ENCODE measurements at places on chromosomes 7 and 10. TPM values are rescaled to one million over a fixed set of nuclear protein-coding genes. Genes with fewer than 3 reads are reported as not detected.

Gene AFAP1L2
- total RNA-seq, result 15.4 TPM

Gene GDF2
- not detected for total RNA-seq

Gene SPOCK2
- 3.7 TPM for total RNA-seq

Gene DGKI
- 2.1 TPM for total RNA-seq

Gene PDK4
- 84.2 TPM for total RNA-seq

Gene HTRA1
- total RNA-seq, result 80.9 TPM

Gene METTL27
- total RNA-seq, result 2.9 TPM

Gene APBB1IP
- 3.9 TPM for total RNA-seq

Gene GIMAP6
- 4.1 TPM for total RNA-seq

Gene SLC16A12
- total RNA-seq, result 0.65 TPM

Gene BHLHA15
- total RNA-seq, result 5.6 TPM

Gene C10orf67
- total RNA-seq, result 0.93 TPM

Gene CHAT
- total RNA-seq, result not detected

DNA sequence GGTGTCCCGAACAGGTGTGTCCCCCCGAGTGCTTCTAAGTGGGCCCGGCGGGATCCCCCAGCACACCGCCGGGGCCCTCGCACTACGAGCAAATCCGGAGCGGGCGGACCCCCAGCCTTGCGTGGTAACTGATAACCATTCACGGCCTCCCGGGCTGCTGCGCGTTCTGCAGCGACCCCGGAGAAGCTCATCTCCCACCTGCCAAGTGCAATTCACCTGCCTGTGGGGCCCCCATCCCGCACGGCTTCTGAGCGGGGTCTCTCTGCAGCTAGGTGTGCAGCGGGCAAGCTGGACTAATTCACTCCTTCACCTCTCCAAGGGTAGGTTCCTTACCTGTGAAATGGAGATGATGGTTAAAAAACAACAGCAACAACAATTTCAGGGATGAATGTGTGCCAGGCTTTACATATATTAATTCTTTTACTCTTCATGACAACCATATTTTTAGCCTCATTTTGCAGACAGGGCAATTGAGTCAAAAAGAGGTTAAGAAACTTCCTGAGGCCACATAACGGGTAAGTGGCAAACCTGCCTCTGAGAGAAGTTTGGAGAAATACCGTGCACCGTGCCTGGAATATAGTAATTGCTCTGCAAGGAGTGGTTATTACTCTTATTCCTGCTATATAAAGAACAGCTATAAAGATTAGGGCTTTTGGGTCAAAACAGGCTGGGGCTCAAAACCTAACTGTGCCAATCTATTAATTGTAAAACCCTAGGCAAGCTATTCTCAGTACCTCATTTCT is 652 bp upstream of the PODXL start:
- DNase-seq, result no peak

DNA sequence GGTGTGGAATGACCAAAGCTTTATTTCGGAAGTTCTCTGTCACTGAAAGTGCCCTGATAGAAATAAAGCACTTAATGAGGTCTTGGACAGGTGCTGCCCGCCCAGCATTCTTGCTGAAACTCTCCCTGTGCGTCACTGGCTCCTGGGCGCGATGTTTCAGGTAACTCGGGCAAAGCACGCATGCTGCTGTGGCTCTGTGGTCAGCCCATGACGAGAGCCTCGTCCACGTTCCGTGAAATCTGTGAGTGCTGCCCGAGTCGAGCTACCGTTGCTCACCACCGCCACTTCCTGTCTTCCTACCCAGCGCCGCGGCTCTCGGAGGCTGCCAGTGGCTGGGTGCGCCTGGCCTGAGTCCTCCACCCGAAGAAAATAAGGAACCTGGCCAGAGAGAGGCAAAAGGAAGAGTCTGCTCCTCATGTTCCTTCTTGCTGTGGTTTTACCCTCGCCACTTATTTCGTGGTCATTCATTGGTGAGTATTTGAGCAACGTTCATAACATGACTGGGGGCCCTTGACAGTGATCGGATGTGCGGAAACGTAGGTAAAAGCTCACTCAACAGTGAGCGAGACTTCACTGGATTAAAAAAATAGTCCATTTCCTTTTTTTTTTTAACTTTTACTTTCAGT is 95.5 kb downstream of the MAP3K8 start:
- DNase-seq, result peak; percentile 79

DNA sequence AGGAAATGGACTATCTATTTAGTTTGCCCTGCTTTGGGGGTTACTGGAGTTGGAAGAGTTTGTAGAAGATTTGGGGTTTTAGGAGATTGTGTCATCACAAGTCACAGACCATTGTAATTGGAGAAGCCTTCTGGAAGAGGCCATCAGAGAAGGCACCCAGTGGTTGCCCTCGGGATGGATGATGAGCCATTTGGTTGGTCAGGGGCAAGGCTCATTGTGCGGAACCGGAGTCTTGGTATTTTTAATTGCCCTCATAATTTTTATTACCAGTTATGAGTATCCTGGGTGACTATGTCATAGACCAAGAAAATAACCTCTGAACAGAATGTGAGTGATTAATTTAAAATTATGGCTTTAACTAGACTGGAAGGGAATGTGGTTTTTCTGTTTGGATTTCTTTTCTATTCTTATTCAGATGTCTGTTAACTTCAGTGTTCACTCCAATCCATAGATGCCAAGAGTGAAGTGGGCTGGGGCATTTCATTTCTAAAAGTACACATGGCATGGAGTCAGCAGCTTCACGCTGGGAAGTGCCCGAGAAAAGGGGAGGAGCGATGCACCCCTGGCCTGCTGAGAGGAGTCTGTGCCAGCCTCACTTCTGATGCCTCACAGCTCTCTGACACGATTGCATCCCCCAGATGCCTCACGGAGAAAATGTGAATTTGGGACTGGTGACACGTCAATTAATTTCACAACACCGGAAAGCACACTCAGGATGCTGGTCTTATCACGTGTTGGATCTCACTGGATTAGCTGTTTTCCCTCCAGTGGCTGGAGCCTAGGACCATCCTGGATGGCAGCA is 225.6 kb upstream of the IGFBP3 start:
- DNase-seq, result no peak

- DNase-seq, result no peak
Measured at GRCh38 chr10:25938405-25938804, 4.4 kb downstream of the MYO3A start.

DNA sequence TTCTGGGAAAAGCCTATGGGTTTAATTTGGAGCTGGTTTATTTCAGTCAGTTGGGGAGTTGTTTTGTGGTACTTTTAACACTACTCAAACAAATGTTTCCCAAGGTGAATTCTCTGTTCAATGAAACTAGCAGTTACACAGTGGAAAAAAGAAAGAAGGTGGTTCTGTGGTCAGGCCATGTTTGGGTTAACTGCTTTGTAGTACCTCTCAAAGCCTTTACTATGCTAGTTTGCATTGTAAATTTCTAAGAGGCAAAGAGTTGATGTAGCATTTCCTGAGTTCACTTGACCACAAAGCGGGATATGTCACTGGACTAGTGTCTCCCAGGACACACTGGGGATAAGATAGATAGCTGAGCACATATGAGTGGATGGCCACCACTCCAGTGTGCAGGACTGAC is 145.4 kb downstream of the KIF20B start:
- DNase-seq, result no peak

GRCh38 chr7:134452419-134452838 is 6.5 kb downstream of the AKR1B1 start:
- DNase-seq, result no peak

- DNase-seq, result no peak
Measured at GRCh38 chr7:43198599-43199090, 86.2 kb downstream of the HECW1 start.

GRCh38 chr10:84291384-84291783 is 37.0 kb upstream of the CCSER2 start:
- DNase-seq, result no peak

GRCh38 chr10:31083765-31084184 is 52.1 kb upstream of the ZNF438 start:
- DNase-seq, result no peak

DNA sequence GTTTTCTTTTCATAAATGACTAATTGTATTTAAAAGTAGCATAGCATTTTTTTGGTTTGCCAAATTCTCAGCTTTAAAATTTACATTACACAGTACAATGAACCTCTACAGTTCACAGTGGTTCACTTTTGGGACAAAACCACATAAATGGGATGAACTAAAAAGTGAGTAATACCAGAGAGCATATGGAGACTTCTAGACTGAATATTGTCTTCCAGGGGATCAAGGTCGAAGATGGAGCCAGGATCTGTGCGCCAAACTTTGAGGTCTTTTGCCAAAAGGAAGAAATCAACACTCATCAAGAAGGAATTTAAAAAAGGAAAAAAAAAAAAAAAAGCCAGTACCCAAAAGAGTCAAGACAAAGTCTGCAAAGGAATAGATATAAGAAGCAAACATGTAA is 87.5 kb downstream of the NEBL start:
- DNase-seq, result no peak

GRCh38 chr7:81232084-81232799 is 313.4 kb upstream of the SEMA3C start:
- no peak for DNase-seq

DNA sequence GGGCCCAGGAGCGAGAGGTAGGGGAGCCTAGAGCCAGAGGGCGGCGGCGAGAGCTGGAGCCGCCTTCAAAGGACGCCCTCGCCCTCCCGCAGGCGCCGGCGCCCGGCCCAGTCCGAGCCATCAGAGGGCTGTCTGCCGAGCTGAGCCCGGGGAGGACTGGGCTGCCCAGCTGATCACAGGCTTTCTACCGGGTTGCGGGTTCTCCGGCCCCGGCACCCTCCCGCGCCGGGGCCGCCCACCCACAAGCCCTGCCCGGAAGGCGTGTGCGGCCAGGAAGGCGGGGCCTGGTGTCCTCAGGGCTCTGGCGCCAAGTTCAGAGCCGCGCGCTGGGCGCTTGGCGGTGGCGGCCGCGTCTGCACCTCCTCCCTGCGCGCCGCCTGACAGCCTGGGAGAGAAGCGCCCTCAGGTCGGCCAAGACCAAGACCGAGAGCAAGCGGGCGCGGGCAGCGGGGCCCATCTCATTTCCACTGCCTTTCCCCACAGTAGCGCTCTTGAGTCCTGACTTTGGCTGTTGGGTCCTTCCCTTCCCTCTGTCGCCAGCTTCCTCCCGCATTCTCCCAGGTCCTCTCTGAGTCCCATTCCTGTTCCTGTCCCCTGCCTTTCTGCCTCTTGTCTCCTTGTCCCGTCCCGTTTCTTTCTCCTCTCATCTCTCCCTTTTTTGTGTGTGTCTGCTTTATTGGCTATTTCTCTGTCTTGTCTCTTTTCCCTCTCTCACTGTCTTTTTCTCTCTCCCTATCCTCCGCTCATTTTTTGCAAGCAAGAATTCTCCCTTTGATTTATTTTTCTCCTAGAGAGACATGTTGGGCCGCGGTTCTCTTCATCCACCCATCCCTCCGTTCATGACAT is 60.6 kb upstream of the MSMB start:
- no peak for DNase-seq

DNA sequence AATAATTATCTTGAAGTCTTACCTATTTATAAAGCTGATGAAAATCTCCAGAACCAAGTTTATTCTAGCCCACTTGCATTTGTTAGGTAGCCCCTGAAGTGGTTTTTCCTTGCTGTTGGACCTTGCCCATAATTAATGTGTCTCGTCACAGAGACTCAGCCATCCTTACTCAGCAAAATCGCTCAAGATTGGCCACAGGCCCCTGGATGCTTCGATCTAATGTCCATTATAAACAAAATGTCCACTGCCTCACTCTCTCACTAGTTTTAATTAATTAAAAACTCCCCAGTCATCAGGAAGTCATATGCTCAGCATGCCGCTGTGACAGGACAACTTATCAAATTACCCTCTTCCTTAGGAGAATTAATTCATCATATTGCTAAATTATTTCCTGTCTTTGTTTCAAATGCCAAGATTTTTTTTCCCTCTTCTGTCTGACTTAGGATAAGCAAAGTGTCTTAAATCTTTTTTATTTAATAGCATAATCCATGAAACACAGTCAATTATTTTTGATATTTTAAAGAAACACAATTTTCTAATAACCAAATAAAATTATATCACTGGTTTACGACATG is 126.8 kb upstream of the PCLO start:
- no peak for DNase-seq

GRCh38 chr7:25552998-25553397 is 324.7 kb upstream of the NPVF start:
- DNase-seq, result no peak

- no peak for DNase-seq
Measured at GRCh38 chr10:17512341-17513001, 58.1 kb upstream of the ST8SIA6 start.

DNA sequence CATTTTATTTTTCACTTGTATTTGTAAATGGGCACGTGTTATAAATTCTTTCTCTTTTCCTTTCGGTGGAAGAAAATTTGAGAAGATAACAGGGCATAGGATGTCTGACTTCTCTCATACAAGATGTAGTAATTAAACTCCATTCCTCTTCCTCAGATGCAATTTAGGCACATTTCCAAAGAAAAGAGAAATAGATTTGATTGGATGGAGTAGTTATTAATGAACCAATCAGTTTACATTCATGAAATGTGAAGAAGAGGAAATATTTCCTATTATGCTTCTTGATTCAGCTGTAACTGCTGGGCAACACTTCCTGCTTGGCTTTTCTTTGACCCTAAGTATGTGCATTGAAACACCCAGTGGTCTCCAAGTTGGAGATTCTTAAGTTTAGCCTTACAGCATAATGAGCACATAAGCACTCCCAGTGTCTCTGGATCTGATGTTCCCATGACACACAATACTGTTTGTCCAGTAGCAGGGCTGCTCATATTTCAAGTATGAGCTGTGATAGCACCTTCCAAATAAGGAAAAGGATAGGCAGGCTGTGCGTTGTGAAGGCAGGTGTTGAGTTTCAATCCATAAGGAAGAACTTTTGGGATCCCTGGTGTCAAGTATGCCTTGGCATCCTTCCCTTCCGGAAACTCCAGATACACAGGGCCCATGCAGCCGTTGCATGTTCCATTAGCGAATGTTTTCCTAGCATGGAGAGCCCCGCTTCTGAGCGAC is 33.4 kb upstream of the COBL start:
- no peak for DNase-seq

DNA sequence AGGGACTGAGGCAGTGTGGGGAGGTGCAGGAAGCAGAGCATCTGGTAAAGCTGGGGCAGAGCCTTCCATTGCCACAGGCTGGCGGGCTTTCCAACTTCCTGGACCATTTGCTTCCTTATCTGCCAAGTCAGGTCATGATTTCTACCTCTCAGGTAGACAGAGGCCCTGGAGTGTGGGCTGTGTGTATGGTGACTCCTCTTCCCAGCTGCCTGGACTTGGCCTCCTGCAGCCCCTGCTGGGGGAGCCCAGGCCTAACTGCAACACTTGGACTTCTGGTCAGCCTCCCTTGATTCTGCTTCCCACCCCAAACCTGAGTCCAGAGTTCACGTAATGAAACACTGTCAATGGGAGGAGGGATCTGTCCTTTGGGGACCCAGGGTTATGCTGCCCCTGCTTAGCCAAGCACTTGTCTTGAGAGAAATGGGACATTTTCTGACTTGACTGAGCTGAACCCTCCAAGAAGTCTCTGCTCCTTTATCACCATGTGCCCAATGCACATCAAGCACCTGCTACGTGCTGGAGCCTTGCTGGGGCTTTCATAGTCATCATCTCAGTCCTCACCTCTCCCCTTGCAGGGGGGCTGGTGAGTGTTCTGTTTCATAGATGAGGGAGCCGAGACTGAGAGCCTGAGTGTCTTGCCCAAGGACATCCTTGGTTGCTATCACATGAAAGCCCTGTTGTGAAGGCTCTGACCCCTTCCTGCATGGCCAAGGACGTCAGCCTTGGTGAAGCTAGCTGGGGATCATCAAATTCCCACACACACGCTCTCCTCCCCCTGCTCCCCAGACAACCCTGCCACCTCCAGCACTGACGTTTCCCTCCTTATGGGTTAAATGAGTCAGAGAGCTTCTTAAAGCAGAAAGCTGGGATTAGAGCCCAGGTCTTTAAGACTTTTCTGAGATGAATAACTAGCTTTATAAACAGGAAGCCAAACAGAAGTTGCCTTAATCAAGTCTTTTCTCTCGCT is 3.4 kb downstream of the CLEC2L start:
- DNase-seq, result no peak
